Foreskin keratinocyte (primary cell): ENCODE measurements at places on chromosomes 11 and 22. TPM values are rescaled to one million over a fixed set of nuclear protein-coding genes. Genes with fewer than 3 reads are reported as not detected.

Gene RASD2
- total RNA-seq = 0.07 TPM in 2 replicates

Gene BTG4
- total RNA-seq = 0.14 and 0.24 TPM in 2 replicates

GRCh38 chr22:19482297-19482696 is 2.6 kb downstream of the CDC45 start:
- no peak for DNase-seq

GRCh38 chr11:9972989-9973388 is 309.1 kb downstream of the SWAP70 start:
- DNase-seq = peak; percentile 36
